ENCODE measurements at places on chromosomes 2 and 18.

DNA sequence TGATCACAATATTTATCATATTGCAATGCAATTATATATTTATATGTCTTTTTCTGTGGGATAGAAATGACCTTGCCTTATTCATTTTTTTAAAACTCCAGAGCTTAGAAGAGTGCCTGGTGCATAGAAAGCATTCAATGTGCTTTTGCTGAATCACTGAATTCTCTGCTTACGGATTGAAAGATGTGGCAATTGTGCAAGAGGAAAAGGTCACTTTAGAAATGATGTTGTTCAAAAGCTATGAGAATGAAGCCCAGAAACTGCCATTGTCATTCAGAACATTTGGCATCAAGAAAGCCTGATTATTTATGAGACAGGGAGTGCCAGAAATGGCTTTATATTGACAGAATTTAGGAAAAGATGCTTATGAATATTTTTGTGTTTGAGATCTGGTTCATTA is 678.6 kb upstream of the CDH2 start:
- DNase-seq, result peak; percentile 56

- peak; percentile 64 for DNase-seq
Measured at GRCh38 chr2:135164431-135164830, 112.3 kb downstream of the RAB3GAP1 start.

- DNase-seq, result no peak
Measured at GRCh38 chr2:238504181-238504931, 77.6 kb downstream of the ASB1 start.

- DNase-seq, result no peak
Measured at GRCh38 chr2:78245394-78246135, 723.4 kb upstream of the LRRTM4 start.

DNA sequence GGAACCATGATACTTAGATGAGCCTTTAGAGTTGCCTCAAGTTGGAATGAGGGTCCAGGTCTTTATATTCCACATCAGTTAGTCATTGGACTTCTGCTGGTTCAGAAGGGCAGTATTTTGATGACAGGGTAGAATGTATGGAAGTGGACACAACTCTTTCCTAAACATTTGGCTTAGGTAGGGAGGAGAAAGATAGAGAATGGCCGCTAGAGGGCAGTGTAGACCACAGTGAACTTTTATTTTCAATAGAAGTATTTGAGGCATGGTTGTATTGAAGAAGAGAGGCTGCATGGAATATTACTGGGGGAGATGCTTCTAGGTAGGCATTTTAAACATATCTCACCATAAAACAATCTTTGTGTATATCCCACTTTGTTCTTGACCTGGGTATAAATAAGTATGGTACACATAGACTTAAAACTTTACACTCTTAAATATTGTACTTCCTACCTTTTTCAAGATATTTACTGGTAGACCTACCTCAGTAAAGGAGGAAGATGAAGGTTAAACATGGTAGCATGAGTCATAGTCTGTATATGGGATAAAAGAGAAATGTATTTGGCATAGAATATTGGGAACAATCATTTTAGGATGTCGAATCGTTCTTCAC is 497.6 kb upstream of the FAM98A start:
- DNase-seq, result peak; percentile 67

DNA sequence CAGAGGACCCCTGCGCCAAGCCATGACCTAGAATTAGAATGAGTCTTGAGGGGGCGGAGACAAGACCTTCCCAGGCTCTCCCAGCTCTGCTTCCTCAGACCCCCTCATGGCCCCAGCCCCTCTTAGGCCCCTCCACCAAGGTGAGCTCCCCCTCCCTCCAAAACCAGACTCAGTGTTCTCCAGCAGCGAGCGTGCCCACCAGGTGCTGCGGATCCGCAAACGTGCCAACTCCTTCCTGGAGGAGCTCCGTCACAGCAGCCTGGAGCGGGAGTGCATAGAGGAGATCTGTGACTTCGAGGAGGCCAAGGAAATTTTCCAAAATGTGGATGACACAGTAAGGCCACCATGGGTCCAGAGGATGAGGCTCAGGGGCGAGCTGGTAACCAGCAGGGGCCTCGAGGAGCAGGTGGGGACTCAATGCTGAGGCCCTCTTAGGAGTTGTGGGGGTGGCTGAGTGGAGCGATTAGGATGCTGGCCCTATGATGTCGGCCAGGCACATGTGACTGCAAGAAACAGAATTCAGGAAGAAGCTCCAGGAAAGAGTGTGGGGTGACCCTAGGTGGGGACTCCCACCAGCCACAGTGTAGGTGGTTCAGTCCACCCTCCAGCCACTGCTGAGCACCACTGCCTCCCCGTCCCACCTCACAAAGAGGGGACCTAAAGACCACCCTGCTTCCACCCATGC is 3.0 kb downstream of the PROC start:
- no peak for DNase-seq
